ENCODE measurements at places on chromosomes 6 and 20.
A peak's percentile ranks its signal among the peaks of the same experiment; 100 is the strongest.

GRCh38 chr20:62463651-62464424 is 12.0 kb downstream of the GATA5 start:
- DNase-seq = no peak

DNA sequence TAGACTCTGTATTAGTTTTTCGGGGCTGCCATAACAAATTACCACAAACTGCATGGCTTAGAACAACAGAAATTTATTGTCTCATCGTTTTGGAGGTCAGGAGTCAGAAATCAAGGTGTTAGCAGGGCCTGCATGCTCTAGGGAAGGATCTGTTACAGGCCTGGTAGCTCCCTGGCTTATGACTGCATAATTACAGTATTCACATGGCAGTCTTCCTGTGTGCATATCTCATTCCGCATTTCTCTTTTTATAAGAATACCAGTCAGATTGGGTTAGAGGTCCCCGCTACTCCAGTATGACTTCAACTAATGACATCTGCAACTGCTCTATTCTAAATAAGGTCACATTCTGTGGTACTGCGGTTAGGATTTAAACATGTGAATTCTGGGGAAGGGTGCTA is 59.3 kb upstream of the SLC2A12 start:
- DNase-seq = no peak

DNA sequence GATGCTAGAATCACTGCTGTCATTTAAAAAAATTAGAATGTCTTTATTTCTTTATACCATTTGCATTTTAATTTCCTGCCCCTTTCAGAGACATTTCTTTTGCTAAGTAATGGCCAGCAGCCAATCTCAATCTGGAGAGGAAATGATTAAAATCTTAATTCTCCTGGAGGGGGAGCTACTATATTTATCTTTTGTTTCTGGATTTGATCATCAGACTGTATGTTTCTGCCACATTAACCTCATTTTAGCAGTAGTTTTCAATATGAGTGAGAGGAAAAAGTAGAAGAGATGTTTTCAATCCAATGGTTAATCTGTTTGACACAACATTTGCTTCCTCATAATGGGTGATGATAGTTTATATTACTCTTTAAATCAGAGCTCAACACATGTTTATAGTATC is 138.0 kb downstream of the FUT9 start:
- DNase-seq = no peak

DNA sequence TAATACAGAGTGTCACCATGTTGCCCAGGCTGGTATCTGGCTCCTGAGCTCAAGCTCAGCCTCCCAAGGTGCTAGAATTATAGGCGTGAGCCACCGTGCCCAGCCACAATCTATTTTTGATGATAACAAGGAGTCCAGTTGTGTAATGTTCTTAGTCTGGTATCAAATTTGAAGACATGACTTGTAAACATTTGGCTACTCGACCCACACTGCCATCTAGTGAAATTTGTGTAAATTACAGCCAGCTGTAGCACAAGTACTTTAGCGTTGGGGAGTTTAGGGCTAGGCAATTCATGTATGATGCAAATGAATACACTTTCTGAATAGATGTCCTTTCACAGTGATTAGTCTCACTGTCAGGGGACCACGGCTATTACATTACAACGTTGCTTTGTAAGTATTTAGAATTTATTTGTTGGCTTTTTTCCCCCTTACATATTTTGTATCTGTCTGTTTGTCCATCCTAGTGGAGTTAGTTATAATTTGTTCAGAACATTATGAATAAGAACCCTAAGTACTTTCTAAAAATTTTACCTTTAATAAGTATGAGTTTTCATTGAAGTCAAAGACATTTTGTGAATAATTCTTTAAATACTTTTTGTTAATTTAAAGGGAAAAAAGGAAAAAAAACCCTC is 139.7 kb downstream of the PRDM13 start:
- peak; percentile 56 for DNase-seq

- no peak for DNase-seq
These were observed 123.9 kb downstream of the SNX5 start for GRCh38 chr20:17844549-17845298.

DNA sequence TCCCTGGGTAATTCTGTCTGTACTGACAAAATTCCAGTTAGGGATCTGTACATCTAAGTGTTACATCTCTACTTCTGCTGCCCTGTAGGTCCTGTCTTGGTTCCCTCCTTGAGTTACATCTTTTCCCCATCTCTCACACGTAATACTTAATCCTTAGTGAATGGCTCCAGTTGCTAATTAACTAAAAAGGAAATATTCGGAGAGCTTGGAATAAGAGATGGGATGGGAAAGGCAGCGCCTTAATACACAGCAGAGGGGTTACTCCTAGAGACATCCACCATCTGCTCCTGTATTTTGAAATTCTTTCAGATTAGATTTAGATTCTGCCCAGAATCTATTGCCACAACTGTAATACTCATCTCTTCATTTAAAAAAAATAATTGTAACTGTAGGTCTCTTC is 384.0 kb downstream of the SAMD5 start:
- no peak for DNase-seq

DNA sequence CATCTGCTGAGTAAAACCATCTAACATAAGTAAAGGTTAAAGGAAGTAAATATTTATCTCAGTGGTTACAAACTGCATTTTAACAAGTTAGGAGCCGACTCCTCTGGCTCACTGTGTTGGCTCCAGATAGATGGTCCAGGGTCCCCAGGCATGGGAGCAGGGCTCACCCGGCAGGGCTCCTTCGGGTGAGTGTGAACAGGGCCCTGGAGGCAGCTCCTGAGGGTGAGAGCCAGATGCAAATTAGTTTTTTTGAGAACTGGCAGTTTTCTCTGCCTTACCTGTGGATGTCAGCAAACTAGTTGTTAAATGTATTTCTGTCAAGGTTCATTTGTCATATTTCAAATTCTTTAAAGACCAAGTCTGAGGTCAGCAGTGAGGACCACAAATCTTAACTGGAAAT is 21.5 kb downstream of the TPBG start:
- no peak for DNase-seq

GRCh38 chr6:108728826-108729225 is 119.4 kb upstream of the ARMC2 start:
- DNase-seq = no peak

- DNase-seq = no peak
These were observed 22.4 kb downstream of the MMP24 start for GRCh38 chr20:35248641-35249475.

- DNase-seq = no peak
These were observed 8.0 kb downstream of the RNF217 start for GRCh38 chr6:124970243-124970642.

GRCh38 chr6:113782636-113783035 is 74.5 kb upstream of the MARCKS start:
- DNase-seq = no peak

GRCh38 chr20:10832141-10832540 is 158.3 kb upstream of the JAG1 start:
- no peak for DNase-seq

DNA sequence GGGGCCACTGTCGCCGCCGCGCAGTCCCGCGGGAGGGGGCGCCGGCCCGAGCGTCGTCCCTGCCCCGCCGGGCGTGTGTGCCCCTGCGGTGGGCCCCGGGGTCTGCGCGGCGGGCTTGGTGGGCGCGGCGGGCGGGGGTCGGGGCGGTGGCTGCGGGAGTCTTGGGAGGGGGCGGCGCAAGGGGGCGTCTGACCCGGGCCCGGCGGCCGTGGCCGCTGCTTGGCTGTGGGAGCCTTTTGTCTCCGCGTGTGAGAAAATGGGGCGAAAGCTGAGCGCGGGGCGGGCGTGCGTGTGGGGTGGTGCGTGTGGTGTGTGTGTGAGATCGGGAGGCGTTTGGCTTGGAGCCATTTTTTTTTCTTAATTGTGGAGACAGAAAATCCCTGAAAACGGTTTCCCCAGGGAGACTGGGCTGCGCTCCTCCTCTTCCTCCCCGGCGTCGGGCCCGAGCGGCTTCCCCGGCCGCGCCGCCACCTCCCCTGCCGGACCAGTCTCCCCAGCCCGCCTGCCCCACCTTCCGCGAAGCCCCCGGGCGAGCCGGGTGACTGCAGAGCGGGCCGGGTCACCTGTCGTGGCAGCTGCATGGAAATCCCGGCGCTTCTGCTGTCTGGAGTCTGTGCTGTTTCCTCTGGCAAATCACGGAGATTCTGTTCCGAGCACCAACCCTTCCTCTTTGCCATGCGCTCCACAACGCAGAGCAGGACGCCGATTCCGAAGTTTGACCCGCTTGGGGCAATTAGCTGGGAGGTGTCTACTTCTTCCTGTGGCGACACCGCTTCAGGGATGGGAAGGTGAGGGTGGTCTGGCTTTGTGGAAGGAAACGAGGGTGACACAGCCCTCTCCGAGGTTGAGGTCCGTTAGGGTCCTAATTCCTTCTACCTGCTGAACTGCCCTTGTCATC is 64.4 kb downstream of the GTF2H5 start:
- DNase-seq = peak; percentile 33

DNA sequence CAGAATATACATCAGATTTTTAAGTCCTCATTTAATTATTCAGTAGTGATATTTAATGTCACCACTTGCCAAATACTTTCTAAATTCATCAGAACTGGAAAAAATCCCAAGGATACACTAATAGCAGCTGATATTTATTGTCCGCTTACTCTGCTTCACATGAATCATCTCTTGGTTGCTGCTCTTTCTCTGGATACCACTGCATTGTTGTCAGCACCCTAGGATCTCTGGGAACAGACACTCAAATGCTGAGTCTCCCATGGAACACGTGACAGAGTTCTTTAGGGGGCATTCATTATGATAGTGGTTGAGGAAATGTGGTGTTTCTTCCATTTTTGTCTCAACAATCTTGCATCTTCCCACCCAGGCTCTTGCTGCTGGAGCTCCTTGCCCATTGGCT is 318.0 kb downstream of the RFPL4B start:
- DNase-seq = no peak

DNA sequence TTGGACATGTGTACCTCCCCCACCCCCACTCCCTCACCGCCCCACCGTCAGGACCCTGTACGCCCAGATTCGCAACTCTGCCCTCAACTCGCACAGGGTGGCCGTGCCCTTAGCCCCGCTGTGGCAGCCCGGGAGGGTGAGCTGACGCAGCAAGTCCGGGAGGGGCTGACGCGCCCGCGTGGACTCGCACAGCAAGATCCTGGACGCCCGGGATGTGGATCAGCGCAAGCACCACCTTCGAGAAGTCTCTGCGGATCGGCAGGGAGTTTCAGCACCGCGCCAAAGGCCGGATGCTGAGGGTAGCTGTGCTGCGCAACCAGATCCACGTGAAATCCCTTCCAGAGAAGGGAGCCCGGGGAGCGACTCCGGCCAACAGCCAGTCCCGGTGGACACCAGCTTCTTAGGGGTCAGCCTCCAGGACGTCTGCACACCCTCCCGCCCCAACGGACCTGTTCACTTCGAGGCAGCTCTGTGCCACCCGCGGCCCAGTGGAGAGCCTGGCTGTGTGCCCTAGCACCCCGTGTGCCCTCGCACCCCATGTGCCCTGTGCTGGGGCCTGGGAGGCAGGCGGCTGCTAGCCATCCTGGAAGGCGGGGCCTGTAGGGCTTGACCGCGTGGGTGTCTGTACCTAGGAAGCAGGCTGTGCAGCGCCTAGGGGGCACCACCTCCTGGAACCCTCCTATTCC is 6.7 kb upstream of the GJA10 start:
- no peak for DNase-seq

DNA sequence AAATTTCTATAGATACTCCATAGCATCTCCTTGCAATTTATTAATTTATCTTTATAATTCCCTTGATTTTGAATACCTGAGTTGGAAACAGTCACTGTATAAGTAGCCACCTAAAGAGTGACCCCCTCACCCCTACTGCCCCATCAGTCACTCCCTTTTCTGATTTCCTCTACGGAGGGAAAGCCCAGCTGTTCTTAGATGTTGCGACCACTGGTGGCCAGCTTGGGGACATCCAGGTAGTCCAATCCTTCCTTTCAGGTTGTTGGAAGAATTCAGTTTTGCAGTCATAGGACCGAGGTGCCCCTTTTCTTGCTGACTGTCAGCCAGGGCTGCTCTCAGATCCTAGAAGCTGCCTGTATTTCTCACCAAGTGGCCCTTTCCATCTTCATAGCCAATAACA is 87.8 kb downstream of the BMP6 start:
- no peak for DNase-seq

- no peak for DNase-seq
These were observed 121.4 kb upstream of the LY86 start for GRCh38 chr6:6466967-6467761.

GRCh38 chr6:105193647-105194046 is 13.8 kb upstream of the POPDC3 start:
- DNase-seq = no peak

DNA sequence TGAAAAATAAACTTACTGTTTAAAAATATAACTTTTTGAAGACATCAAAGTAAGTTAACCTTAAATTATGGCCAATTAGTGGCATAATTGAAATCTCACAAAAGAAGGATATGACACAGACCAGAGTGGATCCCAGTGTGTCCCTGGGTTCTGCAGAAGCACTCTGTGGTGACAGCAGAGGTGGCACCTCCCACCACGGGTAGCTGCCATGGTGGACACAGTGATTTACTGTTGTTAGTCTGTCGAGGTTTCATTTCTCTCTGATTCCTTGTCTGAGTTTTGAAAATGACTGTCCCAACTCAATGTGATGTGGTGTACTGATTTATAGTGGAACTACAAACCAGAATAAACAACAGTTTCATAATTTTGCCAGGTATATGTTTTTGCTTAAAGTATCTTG is 76.5 kb downstream of the TULP4 start:
- no peak for DNase-seq

- DNase-seq = no peak
These were observed 91.2 kb downstream of the CARMIL1 start for GRCh38 chr6:25370178-25371036.

DNA sequence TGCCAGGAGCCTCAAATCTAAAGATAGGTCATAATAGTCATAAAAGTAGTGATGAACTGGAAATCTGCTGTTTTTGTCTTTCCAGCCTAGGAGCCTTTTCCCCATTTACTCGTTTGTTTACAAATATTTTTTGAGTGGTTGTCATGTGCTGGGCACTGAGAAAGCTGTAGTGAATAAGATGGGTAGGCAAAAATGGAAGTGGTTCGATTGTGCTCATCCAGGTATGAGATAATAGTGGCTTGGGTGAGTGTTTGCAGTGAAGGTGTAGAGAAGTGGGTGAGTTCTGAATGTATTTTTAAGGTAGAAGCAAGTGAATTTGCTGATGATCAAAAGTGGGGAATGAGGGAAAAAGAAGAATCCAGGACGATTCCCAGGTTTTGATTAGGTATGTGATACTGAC is 53.0 kb downstream of the CARMIL1 start:
- DNase-seq = no peak

GRCh38 chr6:39339868-39340550 is 17.5 kb upstream of the KCNK16 start:
- no peak for DNase-seq
